Globus pallidus (tissue), 1 donor: ENCODE measurements at places on chromosomes 1 and 21.

DNA sequence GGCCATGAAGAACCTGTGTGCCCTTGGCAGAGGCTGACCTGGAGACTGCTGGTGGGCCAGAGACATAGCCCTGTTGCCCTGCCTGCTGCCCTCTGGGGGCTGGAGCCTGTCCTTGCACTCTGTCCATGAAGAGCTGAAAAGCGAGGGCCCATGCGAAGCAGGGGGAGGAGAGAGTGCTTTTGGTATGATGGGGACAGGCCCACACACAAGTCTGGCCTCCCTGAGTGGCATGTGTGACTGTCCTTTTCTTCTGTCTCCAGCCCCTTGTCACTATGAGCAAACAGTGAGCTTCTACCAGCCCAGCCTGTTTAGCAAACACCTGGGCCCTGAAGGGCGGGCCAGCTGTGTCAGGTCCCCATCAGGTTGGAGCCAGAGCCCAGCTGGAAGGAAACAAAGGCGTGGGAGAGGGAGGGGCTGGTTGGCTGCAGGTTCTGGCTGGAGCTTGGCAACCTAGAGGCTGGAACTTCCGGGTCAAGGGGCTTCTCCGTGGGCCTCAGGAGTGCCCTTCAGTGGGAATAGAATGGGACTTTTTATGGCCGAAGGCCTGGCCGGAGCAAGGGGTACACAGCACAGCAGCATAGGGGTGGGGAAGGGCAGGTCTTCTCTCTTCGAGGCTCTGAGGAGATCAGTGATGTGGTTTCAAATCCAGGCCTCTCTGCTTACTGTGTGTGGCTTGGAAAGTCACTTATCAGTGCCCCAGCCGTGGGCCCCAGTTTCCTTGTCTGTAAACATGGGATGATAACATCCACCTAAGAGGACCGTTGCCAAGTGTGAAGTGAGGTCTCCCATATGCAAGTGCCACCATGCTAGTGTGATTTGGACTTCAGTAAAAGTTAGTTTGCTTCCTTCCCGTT lies 14.3 kb downstream of the QSOX1 start:
- DNase-seq, result no peak

DNA sequence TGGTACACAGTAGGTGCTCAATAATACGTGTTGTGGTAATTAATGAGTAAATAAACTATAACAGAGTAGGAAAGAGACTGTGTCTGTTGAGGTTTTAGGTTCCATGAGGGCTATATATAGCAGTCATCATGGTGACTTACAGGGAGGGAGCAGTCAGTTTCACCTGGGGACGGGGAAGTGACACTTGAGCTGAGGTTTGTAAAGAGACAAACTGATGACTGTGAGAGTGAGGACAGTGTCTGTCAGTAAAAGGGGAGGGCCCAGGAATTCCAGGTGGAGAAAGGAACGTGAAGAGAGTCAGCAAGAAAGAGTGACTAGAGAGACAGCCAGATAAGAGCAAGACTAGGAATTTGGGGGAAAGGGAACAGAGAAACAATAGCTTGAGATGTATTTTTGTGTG lies 30.2 kb downstream of the ABCA4 start:
- DNase-seq, result no peak

GRCh38 chr1:1462318-1462966 lies 9.1 kb upstream of the ATAD3B start:
- no peak for DNase-seq

DNA sequence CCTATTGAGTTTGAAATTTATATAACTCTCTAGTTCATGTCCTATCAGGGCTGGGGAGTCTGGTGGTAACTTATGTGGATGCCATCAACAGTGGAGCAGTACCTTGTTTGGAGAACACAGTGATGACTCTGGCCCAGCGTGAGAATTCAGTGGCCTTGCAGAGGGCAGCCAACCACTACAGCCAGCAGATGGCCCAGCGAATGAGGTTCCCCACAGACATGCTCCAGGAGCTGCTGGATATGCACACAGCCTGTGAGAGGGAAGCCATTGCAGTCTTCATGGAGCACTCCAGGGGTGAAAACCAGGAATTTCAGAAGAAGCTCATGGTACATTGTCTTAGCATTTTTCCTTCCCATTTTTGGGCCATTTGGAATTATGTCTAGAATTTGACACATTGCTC lies 32.0 kb upstream of the GBP6 start:
- no peak for DNase-seq

DNA sequence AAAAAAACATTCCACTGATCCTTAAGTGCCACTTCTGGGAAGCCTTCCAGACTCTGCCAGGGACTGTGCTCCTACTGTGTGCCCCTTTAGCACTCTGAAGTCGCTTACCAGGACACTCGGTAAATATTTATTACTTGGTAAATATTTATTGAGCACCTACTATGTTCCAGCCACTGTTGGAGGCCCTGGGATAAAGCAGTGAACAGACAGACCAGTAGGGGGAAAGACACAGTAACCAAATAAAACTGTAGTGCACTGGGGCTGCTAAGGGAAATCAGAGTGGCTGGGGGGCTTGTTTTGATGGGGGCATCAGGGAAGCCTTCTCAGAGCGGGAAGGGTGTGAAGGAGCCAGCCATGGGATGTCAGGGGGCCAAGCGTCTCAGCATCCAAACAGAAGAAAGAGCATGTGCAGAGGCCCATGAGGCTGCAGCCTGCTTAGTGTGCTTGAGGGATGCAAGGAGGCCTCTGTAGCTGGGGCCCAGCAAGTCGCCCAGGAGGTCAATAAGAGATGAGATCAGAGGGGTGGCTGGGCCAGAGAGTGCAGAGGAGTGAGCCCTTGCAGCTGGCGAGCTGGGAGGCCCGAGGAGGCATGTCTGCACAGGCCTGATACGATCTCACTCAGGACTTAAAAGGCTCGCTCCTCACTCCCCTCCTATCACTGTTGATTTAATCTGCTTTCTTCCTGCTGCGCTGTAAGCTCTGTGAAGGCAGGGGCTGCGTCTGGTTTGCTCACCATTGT lies 28.6 kb downstream of the KAZN start:
- DNase-seq, result peak; percentile 60

DNA sequence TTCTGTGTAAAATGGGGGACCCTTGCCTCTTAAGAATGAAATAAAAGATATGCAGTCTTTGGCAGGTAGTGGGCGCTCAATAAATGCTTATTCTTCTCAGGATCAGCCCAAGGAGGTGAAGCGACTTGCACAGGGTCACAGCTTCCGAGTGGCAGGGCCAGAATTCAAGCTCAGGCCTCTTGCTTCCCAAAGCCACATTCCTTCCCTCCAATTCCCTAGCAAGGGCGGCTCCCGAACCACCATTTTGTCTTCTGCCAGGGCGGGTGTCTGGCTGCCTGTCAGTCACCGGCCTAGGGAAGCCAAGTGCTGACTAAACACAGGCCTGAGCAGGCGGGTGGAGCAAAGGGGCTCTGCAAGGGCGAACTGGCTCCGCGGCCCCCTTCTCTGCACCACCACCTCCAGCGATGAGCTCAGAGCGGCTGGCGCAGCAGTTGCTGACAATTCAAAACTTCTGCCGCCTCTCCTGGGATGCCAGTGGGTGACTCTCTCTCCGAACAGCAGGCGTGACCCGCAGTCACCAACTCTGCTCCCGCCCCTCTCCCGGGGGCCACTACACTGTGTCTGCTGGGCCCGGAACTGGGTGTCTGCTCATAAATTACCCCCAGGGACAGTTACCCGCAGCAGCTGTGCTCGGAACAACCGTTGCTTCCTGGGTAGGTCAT lies 10.8 kb downstream of the GPR3 start:
- DNase-seq, result no peak

GRCh38 chr1:67686267-67687197 lies 1.5 kb downstream of the GADD45A start:
- peak; percentile 50 for DNase-seq

- DNase-seq, result no peak
Observed at GRCh38 chr1:189816558-189816957, 661.1 kb downstream of the BRINP3 start.

DNA sequence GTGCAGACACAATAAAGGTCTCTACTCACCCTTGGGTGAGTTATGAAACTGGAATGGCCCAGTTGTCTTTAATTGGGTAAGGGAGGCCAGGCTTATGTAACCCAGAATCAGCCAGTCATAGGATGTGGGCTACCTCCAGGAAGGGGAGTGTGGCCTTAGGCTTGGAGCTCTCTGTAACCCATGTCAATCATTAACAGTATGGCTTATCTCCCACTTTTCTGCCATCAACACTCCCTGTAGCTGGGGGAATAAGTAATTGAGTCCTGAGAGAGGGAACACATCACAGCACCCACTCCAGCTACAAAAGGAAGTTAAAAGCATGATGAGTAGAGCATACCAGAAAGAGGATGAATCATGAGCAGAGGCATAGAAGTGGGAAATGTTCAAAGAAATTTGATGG lies 327.0 kb upstream of the DUSP10 start:
- DNase-seq, result no peak
